ENCODE measurements at places on chromosomes 4 and X. TPM values are rescaled to one million over a fixed set of nuclear protein-coding genes. Genes with fewer than 3 reads are reported as not detected.

The DCTD gene
- 110 TPM for polyA plus RNA-seq

The ATP2B3 gene
- polyA plus RNA-seq = 0.28 TPM

The TIMM17B gene
- 52.7 TPM for polyA plus RNA-seq

The GPR82 gene
- polyA plus RNA-seq = 0.13 TPM

The XAGE5 gene
- not detected for polyA plus RNA-seq

The WNK3 gene
- 6.2 TPM for polyA plus RNA-seq

The HPGDS gene
- 4.4 TPM for polyA plus RNA-seq

The PDHA2 gene
- polyA plus RNA-seq = not detected

The TCEAL9 gene
- polyA plus RNA-seq = 206 TPM

The SLC26A1 gene
- polyA plus RNA-seq = 19.3 TPM

The FGD1 gene
- polyA plus RNA-seq = 18.5 TPM

The USP51 gene
- polyA plus RNA-seq = 13.7 TPM

The SSX3 gene
- polyA plus RNA-seq = not detected

The NKX3-2 gene
- not detected for polyA plus RNA-seq

The HEPH gene
- polyA plus RNA-seq = 45.9 TPM

The ZNF595 gene
- 13.8 TPM for polyA plus RNA-seq

DNA sequence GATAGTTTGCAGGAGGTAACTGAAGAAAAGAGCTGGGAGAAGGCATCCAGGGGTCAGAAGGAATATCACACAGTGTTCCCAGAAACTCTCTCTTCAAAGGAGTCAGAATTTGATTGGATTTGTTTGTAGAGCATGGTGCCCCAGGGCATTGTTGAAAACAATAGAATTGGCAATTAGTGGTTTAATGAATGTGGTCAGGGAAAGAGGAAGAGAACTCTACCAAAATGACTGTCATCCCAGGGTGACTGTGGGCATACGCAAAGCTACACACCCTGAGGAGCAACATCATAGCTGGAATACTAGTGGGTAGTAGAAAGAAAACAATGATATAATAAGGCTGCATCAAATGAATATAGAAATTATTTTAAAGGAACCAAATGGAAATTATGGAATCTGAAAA lies 21.5 kb downstream of the TNIP2 start:
- DNase-seq = no peak

- no peak for DNase-seq
Measured at GRCh38 chr4:63029380-63029779, 1379.9 kb downstream of the TECRL start.

- no peak for DNase-seq
Measured at GRCh38 chrX:118570209-118570608, 74.6 kb downstream of the DOCK11 start.

DNA sequence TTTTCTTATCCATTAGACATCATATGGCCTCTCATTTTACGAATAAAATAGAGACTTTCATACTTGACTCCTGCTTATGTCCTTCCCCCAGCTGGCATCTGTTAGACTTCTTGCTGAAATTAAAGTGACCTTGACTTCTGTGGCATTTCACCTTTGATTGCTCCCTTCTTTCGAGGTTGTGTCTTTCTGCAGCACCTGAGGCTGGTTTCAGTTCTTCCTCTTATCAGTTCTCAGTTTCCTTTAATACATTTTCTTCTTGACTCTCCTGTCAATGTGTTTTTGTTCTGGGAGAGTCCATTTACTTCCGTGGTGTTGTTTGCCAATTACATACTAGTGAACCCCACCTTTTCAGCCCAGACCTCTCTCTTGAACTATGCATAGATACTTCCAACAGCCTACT lies 81.6 kb downstream of the RBPJ start:
- no peak for DNase-seq

GRCh38 chr4:102399021-102399420 lies 53.7 kb upstream of the SLC39A8 start:
- no peak for DNase-seq

GRCh38 chrX:28552322-28552721 lies 34.9 kb upstream of the IL1RAPL1 start:
- DNase-seq = no peak

GRCh38 chr4:76780781-76781697 lies 116.9 kb downstream of the SOWAHB start:
- DNase-seq = no peak

DNA sequence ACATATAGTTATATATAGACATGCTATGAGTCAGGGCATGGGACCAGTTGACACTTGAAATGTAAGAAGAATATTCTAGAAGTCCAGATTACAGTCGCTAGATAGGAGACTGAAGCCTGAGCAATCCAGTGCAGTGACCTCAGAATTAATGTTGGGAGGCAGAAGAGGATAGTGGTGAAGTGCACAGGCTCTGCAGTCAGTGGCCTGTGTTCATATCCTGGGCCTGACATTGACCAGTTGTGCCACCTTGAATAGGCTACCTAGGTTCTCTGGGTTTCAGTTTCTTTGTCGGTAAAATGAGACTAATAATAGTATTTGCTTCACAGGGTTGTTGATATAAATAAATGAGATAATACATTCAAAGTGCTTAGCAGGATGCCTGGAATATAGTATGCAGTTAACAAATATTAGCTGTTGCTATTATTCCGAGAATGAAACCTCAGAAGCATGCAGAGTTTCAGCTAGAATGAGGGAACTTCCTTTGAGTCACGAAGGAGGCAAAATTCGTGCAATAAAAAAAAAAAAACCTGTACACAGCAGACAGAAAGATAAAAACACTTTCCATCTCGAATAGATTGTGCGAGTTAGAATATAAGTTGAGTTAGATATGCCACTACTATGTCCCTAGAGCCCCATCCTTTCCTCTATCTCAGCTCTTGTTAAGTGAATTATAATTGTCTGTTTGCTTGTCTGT lies 4.0 kb upstream of the SH2D1A start:
- DNase-seq = no peak

GRCh38 chr4:61507091-61507490 lies 307.0 kb downstream of the ADGRL3 start:
- DNase-seq = no peak

- DNase-seq = no peak
Measured at GRCh38 chr4:85823295-85823694, 348.3 kb downstream of the ARHGAP24 start.

GRCh38 chr4:140255467-140255866 lies 101.5 kb upstream of the MAML3 start:
- DNase-seq = no peak

- DNase-seq = no peak
Measured at GRCh38 chrX:19747652-19748610, 139.5 kb downstream of the SH3KBP1 start.

DNA sequence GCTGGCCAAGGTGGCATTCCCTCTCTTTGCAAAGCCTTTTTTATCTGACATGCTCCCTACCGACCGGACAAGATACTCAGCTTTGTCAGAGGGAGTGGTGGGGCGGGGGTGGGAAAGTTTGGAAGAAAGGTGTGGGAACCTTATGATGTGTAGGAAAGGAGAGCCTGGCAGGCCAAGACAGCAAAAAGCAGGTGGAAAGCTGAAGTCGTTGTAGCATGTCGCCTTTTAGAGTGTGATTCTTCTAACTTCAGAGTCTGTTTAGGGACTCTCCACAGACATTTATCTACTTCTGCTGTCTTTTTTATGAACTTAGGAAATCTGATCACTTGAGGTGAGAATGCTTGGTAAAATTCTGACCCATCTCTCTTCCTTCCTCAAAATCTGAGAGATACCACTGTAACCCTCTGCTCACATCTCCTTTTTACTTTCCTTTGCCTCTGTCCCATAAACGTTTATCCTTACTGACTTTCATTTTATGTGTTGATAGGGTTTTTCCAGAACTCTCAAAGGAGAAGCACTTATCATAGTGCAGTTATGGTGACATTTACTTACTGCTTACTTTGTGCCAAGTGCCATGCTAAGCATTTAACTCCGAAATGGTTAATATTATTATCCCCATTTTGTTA lies 8.2 kb upstream of the RUFY3 start:
- DNase-seq = no peak

DNA sequence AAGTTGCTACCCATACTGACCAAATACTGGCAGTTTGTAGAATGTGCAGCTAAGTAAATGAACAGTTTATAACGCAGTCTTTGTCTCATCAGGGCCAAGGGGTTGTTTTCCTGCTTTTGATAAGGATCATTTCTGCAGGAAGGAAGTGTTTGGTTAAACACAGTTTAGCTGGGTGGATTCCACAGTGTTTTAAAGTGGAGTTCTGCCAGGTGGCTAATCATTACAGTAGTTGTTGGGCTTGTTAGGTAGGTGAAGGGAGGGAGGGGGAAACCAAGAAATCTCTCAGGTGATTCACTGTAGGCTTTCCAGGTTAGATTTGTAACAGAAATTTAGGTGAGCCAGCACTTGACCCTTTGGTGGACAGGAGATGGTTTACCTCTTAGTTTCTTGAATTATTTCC lies 58.1 kb downstream of the FNIP2 start:
- DNase-seq = peak; percentile 71

DNA sequence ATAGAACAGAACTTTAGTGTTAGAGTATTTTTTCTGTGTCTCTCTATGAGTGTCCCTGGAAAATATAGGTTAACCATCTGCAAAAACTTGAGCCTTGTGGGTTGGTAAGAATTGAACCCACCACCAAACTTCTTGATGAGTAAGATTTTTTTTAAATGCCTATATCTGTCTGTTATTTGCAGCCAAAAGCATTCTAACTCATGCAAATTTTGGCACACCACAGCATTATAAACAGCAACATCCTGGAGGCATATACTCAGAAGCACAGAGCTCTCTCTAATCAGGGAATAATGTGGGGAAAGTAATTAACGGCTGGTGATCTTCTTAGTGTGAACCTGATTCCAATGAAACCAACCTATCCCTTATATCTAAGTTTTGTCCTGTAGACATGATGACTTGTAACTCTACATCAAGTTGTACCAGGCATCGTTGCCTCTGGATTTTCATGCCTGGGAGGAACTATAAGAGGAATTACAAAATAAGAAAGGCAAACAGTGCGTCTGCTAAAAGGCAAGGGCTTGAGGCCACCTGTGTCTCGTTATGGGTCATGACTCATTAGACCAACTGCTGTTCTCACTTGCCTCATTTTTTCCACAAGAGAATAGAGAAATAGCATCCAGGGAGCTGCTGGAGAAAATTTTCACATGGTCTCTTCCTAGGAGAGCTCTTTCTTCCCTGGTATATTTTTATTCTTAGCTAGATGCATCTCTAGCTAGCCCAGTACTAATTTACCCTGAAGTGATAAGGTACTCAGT lies 202.4 kb downstream of the CHIC2 start:
- DNase-seq = no peak

DNA sequence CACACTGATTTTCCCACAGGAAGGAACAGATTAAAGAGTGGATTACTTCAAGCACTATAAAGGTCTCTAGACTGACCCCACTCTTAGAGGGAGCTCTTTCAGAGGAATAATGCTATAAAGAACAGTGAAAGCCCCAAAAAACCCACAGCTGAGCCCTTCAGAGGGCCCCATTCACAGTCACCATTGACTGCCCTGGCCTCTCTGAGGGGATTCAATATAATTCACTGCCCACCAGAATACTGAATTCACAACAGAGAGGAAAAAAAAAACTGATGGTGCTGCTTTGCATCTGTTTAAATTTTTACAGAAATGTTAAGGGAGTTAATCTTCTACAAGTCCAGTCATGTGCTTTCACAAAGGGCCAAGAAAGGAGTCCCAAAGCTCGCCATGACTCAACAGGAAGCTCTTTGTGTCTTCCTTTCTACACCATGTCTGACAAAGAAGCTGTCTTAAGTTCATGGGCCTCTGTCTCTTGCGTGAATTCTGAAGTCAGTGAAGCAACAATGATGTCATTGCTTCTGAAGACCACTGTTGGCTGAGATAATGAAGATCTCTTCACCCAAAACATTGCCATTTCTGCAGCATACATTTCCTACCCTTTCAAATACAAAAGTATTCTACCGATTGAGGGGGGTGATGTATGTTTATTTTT lies 174.9 kb downstream of the ADAMTS3 start:
- DNase-seq = no peak

- DNase-seq = no peak
Measured at GRCh38 chrX:30141966-30142365, 73.4 kb upstream of the MAGEB2 start.

DNA sequence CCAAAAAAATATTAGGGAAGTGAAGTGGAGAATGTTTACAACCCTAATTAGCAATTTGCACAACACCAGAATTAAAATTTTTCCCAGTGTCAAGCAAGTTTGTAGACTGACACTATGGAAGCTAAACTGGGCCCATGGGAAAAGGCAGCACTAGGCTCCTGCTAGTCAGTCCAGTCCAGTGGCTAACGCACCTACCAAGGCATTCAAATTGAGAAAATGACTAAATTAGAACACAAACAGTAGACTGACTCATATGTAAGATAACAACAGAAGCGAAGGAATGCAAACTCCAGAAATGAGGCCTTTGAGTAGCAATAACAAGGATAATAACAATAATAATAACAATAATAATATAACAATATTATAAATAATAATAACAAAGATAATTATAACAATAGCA lies 90.7 kb downstream of the GRIA3 start:
- DNase-seq = no peak

DNA sequence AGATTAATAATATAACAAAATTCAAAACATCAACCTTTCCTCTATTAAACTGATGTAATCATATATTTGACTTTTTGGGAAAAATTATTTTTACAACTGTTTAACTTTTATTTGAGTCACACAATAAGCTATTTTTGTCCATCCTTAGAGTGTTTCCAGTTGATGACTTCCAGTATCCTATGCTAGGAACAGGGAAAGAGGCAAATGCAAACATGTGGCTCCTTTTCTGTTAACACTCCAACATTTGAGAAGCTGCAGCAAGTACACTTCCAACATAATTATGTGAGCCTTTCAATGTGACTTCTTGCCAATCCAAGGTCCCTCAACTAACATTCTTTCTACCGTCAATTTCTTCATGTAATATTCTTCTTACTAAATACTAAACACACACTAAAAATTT lies 117.7 kb downstream of the PPA2 start:
- no peak for DNase-seq

- peak; percentile 69 for DNase-seq
Measured at GRCh38 chrX:10190367-10190766, 33.6 kb downstream of the CLCN4 start.

GRCh38 chr4:90184560-90184959 lies 57.4 kb downstream of the CCSER1 start:
- DNase-seq = no peak

DNA sequence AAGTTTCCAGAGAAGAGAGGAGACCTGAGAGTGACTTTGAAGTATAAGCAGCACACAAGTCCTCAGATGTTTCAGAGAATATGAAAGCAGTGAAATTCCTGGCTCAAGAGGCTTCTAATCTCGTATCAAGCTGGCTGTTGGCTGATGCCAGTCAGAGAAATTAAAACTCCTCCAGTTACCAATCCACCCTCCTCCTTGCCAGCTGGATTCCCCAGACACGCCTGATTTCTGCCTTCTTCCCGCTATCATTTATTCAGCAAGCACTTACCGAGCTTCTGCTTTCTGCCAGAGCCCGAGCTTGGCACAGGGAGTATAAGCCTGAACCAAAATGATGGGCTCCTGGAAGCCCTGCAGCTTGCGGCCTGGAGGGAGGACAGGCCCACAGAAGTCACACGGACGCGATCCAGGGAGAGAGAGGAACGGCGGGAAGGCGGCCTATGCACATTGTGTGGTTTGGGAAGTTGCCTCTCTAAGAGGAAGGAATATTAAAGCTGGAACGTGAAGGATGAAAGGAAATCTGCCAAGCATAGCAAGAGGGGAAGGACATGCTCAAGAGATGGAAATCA lies 102.4 kb upstream of the TBL1X start:
- DNase-seq = no peak

GRCh38 chr4:187849556-187850225 lies 145.9 kb upstream of the ZFP42 start:
- DNase-seq = no peak

GRCh38 chr4:183588169-183588675 lies 70.8 kb downstream of the RWDD4 start:
- peak; percentile 67 for DNase-seq

- DNase-seq = no peak
Measured at GRCh38 chrX:150167482-150168324, 195.4 kb upstream of the MAMLD1 start.
